ENCODE measurements at places on chromosomes 7 and 10.

- no peak for DNase-seq
Observed at GRCh38 chr7:33201821-33202220, 72.5 kb downstream of the BBS9 start.

DNA sequence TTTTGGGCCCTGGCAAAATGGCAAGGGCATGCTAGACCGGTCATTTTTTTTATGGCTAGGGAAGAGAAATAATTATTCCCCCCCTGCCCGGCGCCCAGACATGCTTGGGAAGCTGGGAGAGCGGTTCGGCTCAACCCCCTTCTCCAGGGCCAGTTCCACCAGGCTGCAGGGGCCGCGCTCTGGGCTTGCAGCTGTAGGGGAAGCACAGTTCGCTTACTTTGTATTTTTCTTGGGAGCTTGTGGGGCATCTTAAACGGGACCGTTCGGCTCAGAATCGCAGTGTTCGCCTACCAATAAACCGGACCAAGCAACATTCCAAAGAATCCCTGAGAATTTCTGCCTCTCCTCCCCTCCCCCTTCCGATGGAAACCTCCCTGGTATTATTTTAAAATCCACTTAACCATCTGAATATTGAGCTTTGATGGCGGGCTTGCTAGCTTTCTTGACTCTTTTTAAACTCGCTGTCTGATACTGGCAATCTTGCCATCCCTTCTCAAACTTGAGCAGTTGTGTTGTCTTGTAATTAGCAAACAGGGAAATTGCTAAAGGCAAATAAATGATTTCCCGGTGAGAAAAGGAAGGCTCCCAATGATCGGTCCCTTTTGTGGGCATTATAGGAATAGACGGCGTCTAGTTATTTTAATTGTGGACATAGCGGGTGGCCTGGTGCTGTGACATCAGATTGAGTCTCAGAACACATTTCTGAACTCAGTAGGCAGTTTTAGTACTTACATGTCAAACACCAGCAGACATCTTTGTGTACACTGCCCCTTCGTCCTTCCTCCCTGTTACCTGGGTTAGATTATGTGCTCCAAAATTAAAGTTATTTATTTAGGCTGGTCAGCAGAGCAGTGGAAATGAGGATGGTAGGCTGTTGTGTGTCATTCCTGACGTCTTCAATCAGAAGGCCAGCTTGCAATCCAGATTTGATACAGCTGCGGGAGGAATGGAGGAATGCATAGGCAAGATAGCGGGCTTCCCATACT lies 3.4 kb downstream of the TCF7L2 start:
- DNase-seq: peak; percentile 70

DNA sequence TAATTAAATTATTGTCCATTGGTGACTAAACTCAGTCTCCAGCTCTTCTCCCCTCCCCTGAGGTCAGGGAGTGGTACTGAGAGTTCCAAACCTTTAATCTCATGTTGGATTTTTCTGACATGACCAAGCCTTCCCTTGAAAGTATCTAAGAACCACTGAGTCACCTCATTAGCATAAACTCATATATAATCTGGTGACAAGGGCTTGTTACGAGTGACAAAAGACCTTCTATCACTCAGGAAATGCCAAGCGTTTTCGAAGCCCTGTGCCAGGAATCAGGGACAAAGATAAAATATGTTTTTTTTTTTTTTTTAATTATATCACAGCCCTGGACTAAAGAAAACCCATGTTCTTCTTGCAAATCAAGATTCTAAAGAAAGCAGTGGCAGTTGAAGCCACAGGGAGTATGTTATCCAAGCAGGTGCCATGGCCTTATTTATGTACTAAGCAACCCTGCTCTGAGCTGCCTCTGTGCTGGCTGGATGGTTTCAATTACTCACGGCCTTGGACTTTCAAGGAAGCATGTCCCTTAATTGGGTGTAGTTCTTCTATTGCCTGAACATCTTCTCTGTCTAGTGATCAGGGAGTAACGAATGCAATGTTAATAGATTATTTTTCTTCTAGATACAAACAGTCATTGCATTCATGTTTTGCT lies 169.0 kb upstream of the PRKCQ start:
- peak; percentile 60 for DNase-seq

GRCh38 chr10:34474009-34474376 lies 341.1 kb downstream of the PARD3 start:
- DNase-seq: peak; percentile 48

DNA sequence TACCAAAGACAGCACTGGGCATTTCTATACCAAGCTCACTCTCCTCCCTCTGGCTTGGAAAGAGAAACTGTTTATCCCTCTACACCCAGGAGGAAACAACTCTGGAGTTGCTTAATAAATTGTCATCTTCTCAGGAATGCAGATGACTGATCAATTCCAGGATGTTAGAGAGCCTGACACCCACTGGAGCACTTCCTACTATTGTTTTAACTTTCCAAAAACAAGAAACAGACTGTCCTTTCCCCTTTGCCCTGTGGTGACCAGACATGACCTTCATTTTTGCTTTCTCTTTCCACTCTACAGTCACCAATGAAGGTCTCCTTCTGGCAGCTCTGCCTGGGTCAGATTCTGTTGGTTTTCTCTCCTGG lies 19.6 kb downstream of the GIMAP4 start:
- DNase-seq: no peak

- no peak for DNase-seq
Observed at GRCh38 chr10:28242555-28243204, 60.2 kb downstream of the MPP7 start.

GRCh38 chr7:23205909-23206767 lies 24.3 kb downstream of the NUP42 start:
- peak; percentile 18 for DNase-seq

DNA sequence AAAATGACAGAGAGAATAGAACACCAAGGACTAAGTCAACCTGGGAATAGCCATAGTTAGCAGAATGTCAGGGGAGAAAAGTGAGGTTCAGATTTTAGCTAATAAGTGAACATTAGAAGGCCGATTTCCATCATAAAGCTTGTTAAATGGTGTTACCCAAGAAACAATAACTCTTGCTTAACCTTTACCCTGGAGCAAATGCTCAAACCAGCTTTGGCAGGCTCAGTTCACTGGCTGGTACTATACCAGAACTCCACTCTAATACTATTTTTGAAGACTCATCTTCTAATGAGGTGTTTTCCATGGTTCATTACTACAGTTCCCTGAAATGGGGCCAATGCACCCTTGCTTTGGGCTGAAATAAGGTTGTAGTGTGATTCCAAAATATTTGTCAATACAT lies 61.3 kb downstream of the RNLS start:
- DNase-seq: no peak

GRCh38 chr7:22733761-22734160 lies 6.8 kb downstream of the IL6 start:
- DNase-seq: no peak

GRCh38 chr7:137354961-137355360 lies 11.4 kb upstream of the PTN start:
- no peak for DNase-seq

GRCh38 chr7:148587076-148587475 lies 3.5 kb upstream of the C7orf33 start:
- DNase-seq: no peak

- peak; percentile 69 for DNase-seq
Observed at GRCh38 chr7:134856091-134856490, 76.7 kb downstream of the CALD1 start.

- DNase-seq: no peak
Observed at GRCh38 chr10:78820007-78820362, 248.8 kb upstream of the ZMIZ1 start.

DNA sequence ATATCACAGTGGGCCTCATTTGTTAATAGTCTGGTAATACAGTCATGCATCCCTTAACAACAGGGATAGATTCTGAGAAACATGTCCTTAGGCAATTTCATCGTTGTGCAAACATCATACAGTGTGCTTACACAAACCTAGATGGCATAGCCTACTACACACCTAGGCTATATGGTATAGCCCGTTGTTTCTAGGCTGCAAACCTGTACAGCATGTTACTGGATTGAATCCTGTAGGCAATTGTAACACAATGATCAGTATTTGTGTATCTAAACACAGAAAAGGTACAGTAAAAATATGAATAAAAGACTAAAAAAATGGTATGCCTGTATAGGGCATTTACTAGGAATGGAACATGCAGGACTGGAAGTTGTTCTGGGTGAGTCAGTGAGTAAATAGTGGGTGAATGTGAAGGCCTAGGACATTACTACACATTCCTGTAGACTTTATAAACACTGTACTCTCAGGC lies 12.0 kb upstream of the RHOBTB1 start:
- peak; percentile 72 for DNase-seq

GRCh38 chr7:4058158-4058557 lies 623.9 kb upstream of the FOXK1 start:
- no peak for DNase-seq

DNA sequence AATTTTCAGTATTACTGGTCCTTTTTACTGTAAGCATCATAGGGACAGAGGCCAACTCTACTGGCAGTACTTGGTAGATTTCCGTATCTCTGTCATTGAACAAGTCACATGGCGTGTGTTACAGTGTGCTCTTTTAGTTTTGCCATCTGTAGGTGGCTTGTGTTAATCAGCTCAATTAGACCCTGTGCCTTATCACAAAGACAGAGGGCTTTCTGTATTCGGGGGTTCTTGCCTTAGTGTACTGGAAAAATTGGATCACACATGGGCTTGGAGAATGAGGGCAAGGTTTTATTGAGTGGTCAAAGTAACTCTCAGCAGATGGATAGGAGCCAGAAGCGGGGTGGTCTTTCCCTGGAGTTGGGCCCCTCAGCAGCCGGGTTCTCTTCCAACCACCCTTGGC lies 21.3 kb upstream of the LRGUK start:
- no peak for DNase-seq

DNA sequence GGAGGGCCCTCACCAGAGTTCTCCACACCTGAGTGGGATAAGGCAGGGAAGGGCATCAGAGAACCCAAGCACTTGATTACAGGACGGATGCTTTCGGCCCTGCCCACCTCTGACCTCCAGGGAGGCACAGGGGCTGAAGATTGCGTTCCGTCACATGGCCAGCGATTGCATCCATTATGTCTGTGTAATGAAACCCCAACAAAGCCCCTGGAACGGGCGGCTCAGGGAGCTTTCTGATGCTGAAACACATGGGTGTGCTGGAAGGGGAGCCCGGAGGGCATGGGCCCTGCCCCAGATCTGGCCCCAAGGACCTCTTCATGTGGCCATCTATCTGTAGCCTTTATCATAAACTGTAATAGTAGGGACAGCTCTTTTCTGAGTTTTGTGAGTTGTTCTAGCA lies 117.2 kb downstream of the PTPN20 start:
- DNase-seq: no peak

DNA sequence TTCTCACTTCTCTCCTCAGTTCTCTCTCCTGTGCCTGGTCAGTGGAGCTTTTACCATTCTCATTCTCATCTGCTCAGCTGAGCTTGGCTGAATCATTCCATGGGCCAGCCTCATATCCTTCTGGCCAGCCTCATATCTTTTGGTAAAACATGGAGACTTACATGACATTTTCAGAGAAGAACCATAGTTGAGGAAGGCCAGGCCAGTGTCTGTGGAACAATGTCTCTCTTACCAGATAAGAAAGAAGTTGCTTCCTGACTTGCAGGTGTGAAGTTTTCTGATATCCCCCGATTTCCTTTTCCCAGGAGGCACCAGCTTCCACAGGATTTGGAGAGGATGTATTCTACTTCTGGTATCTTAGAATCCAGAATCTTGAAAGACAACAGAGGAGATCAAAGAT lies 24.7 kb downstream of the ST7 start:
- DNase-seq: no peak

DNA sequence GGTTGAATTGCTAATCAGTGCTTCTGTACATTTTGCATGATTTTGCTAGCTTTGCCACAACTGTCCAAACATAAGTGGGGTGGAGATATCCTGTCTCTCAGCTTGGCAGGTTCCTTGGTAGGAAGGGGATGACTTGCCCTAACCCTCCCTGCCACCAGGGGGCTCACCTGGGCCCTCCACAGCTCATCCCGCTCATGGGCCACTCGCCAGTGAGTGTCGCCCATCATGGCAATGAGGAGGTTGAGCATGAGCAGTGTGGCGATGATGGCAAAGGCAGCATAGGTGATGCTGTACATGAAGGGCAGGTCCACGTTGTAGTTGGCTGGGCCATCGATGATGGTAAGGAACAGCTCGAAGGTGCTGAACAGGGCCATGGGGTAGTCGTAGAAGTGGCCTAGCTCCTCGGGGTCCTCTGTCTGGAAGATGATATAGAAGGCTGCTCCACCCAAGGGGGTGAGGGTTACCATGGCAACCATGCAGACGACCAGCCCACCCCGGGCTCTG lies 12.2 kb downstream of the TRPV6 start:
- no peak for DNase-seq

GRCh38 chr10:17348011-17348500 lies 106.3 kb downstream of the ST8SIA6 start:
- DNase-seq: no peak

- no peak for DNase-seq
Observed at GRCh38 chr7:31234836-31235605, 105.5 kb downstream of the NEUROD6 start.

- DNase-seq: peak; percentile 91
Observed at GRCh38 chr10:4519658-4520402, 306.2 kb upstream of the AKR1E2 start.

GRCh38 chr10:48518986-48519385 lies 85.9 kb downstream of the ARHGAP22 start:
- no peak for DNase-seq
